ENCODE measurements at places on chromosomes 16 and 17.

GRCh38 chr17:33962857-33963655 is 292.0 kb upstream of the CCL2 start:
- no peak for DNase-seq

DNA sequence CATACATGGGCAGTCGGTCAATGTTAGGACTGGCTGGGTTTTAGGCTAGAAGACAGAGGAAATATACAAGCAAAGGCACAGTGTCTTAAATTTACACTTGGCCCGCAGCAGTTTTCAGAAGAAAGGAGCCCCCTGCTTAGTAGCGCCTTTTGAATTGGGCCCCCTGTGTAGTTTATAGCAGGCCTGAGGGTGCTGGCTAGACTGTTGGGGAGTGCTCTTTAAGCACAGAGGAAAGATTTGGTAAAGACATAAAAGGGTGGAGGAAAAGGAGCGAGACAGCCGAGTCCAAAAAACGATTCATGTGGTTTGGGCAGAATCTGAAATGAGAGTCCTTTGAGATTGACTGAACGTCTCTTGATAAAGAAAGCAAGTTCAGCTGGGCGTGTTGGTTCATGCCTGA is 10.6 kb downstream of the RMI2 start:
- DNase-seq = no peak

- no peak for DNase-seq
Measured at GRCh38 chr17:58265271-58265670, 15.5 kb downstream of the MPO start.

GRCh38 chr16:57801098-57801808 is 1.0 kb downstream of the KIFC3 start:
- no peak for DNase-seq

DNA sequence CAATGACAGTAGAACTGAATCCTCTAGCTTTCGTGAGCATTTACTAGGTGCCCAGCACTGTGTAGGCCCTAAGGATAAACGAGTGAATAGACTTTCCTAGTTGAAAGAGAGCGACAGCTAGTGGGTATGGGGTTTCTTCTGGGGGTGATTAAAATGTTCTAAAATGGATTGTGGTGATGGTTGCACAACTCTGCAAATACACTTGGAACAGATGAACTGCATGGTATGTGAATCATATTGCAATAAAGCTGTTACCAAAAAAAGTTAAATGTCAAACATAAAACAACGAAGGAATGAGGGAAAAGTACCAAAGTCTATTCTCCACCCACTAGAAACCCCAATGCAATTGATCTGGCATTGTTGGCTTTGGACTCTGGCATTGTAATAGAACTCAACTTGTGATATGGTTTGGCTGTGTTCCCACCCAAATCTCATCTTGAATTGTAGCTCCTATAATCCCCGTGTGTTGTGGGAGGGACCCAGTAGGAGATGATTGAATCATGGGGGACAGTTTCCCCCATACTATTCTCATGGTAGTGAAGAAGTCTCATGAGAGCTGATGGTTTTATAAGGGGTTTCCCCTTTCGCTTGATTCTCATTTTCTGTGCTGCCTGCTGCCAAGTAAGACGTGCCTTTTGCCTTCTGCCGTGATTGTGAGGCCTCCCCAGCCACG is 70.5 kb downstream of the MARF1 start:
- DNase-seq = no peak

DNA sequence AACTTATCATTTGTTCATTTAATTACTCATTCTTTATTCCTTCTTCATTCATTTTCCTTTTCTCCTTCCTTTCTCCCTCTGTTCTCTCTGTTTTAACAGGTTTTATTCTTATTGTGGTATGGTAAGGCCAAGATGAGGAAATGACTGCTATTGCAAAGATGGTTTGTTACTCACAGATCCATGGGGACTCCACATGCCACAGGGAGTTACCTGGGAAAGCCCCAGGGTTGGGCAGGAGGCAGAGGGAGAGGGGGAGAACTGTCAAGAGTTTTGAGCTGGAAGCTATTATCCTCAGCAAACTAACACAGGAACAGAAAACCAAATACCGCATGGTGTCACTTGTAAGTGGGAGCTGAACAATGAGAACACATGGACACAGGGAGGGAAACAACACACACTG is 453.3 kb downstream of the WWOX start:
- DNase-seq = no peak

DNA sequence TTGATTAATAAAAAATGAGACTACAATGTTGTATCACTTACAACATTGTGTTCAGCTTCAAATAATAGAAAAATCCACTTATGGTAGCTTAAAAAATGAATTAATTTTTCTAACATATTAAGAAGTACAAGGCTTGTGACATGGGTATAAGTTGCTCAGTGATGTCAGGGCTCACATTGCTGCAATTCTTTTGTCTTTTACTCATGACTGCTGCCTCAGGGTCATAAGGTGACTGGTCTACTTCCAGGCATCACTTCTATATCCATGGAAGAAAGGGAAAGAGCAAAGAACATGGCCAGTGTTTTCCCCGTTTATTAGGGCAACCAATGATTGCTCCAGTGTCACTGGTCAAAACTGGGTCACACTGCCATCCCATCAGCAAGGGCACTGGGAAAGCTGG is 295.3 kb downstream of the MAP2K4 start:
- no peak for DNase-seq
